ENCODE measurements at places on chromosomes 12 and 14.

GRCh38 chr12:21483531-21483930, 17.9 kb downstream of the RECQL start:
- DNase-seq, result no peak

DNA sequence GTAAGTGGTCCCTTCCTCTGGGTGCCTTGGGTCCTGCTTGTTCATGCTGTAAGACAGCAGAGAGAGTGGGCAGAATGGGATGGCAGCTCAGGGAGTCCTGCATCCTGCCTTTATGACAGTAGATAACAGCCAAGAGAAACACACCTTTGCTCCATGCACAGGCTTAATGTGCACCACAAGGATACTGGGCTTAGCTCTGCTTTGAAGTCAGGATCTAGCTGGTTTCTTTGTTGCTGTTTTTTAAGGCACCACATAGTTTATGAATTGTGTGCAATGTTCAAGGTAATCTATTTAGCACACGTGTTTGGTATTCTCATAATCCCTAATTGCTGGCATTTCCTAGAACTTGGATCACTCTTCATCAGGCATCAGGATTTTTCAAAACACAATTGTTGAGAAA, 239.5 kb upstream of the DCN start:
- no peak for DNase-seq

DNA sequence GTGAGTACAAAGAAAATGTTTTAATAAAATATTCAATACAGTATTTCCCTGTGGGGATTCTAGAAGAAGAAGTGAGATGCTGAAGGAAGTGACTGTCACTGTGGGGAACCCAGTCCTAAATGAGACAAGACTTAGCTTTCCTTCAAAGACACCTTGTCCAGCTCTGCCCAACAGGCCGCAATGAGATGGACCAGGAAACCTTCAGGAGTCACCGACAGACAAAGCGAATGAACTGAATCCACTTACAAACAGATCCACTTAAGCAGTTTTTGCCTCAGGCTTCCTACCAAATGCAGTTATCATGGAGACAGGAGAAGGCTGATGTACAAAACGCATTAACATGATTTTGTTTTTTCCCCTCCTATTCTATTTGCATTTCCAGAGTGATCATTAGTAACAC, 9.6 kb downstream of the KCNJ8 start:
- no peak for DNase-seq

DNA sequence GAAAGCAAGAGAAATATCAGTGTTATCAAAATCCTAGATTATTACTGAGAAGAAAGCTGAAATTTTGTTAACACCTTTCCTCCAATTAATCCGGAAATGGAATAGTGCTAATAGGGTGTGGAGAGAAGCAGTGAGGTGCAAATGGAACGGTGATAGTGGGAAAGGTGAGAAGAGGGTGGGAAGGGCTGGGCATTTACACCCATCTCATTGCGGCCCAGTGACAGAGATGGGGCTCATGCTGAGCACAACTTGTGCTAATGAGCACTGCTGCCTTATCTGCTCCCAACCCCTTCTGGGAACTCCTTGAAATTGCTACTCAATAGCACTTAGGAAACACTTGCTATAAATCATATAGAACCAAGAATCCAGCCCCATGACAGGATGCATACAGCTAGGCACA, 94.4 kb downstream of the PTPRR start:
- DNase-seq, result no peak
